Uterus (tissue), 4 donors: ENCODE measurements at places on chromosomes 3 and 15. TPM values are rescaled to one million over a fixed set of nuclear protein-coding genes. Genes with fewer than 3 reads are reported as not detected.

GRCh38 chr3:66256806-66257205, 36.0 kb downstream of the SLC25A26 start:
- H3K36me3 ChIP-seq, result no peaks in the 10 kb centered on the region
- no peak for DNase-seq
- H3K27ac ChIP-seq, result no peak overlapping the region
- no peaks in the 10 kb centered on the region for H3K27me3 ChIP-seq
- no peaks in the 10 kb centered on the region for H3K4me1 ChIP-seq

GRCh38 chr3:49377483-49377882, 19.3 kb upstream of the GPX1 start:
- H3K27me3 ChIP-seq, result no peaks in the 10 kb centered on the region
- no peak for DNase-seq
- no peak overlapping the region for H3K27ac ChIP-seq
- H3K4me1 ChIP-seq, result peaks cover 7% of the 10 kb centered on the region

DNA sequence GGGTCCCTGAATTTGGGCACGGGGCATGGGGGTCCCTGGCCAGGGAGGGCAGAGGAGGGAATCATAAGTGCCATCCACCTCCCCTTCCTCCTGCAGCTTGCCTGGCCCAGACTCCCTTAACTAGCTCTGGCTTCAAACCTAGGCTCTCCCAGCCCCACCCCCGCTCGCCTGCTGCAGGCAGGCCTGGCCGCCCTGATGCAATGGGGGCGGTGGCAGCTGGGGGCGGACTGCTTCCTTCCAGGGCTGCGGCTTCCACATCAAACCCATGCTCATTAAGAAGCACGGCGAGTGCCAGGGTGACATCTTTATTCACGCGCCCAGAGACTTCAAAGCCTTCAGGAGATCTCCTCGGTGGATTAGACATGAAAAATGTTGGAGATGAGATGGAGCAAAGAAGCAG, 123.1 kb downstream of the TPRA1 start:
- no peak overlapping the region for H3K4me3 ChIP-seq
- H3K27ac ChIP-seq, result no peak overlapping the region
- H3K4me1 ChIP-seq, result no peaks in the 10 kb centered on the region
- no peaks in the 10 kb centered on the region for H3K36me3 ChIP-seq
- no peaks in the 10 kb centered on the region for H3K27me3 ChIP-seq

DNA sequence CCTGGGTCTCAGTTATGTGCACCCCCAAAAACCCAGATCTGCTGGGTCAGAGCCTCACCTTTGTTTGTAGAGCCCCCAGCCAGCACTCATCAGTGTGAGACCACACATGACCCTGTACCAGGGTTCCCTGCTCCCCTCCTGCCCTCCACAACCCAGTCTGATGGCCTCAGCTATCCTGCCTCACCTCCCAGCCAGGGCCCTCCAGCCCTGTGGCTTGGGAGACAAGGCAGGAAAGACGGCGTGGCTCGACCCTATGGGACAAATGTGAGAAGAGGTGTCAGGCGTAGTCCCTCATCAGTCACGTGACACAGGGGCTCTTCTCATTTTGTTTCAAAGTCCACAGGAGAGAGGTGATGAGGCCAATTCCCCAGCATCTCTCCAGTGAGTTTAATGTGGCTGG, 28.3 kb upstream of the PRR23E start:
- no peak overlapping the region for H3K4me3 ChIP-seq
- no peaks in the 10 kb centered on the region for H3K27me3 ChIP-seq

CMTM8 gene
- 3.3 TPM for total RNA-seq

- H3K36me3 ChIP-seq, result no peaks in the 10 kb centered on the region
- H3K27me3 ChIP-seq, result no peaks in the 10 kb centered on the region
- H3K27ac ChIP-seq, result no peak overlapping the region
- H3K4me1 ChIP-seq, result no peaks in the 10 kb centered on the region
- no peak overlapping the region for H3K4me3 ChIP-seq
- DNase-seq, result no peak
Measured at GRCh38 chr15:35107122-35107521, 22.0 kb upstream of the NANOGP8 start.

- H3K27ac ChIP-seq, result peak overlapping the region; percentile 23
- H3K4me3 ChIP-seq, result no peak overlapping the region
- H3K36me3 ChIP-seq, result no peaks in the 10 kb centered on the region
- DNase-seq, result no peak
Measured at GRCh38 chr3:124172816-124173215, 180.9 kb upstream of the ROPN1 start.

DNA sequence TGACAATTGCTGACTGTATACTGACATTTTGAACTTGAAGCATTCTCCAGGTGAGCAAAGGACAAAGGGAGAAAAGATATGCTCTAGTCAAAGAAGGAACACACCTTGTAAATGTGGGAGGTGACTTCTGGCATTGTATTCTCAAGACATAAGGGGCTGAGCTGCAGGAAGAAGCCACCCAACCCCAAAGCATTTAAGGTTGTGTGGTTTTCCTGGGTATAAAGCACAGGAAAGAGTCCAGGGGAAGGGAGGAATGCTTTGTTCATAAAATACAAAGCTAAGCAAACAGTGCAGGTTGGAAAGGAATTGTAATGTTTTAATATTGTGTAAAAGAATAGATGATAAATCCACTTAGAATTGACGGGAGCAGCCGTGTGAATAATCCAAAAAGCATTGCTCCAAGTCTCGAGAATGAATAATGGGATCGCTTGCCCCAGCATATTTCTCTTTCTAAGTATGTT, 102.4 kb upstream of the LRIG1 start:
- H3K27ac ChIP-seq, result no peak overlapping the region
- H3K27me3 ChIP-seq, result no peaks in the 10 kb centered on the region
- H3K4me3 ChIP-seq, result no peak overlapping the region
- no peaks in the 10 kb centered on the region for H3K4me1 ChIP-seq
- DNase-seq, result no peak

GRCh38 chr15:48366584-48367312, 35.5 kb downstream of the DUT start:
- H3K4me1 ChIP-seq, result no peaks in the 10 kb centered on the region
- no peak for DNase-seq
- H3K27me3 ChIP-seq, result no peaks in the 10 kb centered on the region
- no peaks in the 10 kb centered on the region for H3K36me3 ChIP-seq
- H3K27ac ChIP-seq, result no peak overlapping the region

DNA sequence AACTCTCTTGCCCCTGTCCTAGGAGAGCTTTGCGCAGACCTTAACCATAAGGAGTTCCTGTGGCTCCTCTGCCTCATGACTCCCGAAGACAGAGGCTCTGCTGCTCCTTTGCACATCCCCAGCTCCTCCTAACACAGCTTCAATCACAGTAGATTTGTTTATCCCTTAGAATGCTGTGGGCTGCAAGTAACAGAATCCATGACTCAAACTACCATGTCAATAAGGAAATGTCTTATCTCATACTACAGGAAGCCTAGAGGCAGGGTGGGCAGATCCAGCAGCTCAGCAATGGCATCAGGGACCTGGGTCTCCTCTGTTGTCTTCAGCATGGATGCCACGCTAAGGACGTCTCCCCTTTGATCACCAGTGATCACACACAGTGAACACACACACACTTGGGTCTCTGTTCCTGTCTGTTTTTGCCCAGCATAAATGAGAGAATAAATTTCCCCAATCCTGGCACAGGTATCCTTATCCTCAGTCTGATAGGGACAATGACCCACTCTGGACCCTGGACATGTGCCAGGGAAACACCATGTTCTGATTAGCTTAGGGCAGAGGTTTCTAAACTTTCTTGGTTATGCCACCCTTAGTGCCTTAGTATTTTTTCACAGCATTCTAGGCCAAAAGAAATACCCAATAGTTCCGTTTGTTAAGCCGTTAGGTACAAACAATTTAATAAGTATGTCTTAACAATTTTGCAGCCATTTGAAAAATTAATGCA, 46.1 kb upstream of the MRPS22 start:
- DNase-seq, result no peak
- no peaks in the 10 kb centered on the region for H3K4me1 ChIP-seq
- no peaks in the 10 kb centered on the region for H3K27me3 ChIP-seq
- H3K27ac ChIP-seq, result no peak overlapping the region

DNA sequence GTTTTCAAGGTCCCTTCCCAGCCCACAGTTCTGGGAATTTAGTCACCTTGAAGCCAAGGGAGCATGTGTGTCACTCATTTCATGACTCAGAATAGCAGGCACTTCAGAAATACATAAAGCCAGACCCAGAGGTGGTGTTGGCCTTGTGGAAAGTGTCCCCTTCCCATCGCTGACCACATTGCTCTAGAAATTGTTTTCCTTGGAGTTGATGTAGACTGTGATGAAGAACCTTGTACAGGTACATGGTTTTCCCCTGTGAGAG, 158.8 kb downstream of the SLCO3A1 start:
- H3K27me3 ChIP-seq, result no peaks in the 10 kb centered on the region
- no peak overlapping the region for H3K4me3 ChIP-seq
- no peak overlapping the region for H3K27ac ChIP-seq

GRCh38 chr15:92715758-92716157, 60.2 kb upstream of the FAM174B start:
- no peak for DNase-seq
- no peaks in the 10 kb centered on the region for H3K4me1 ChIP-seq
- no peak overlapping the region for H3K4me3 ChIP-seq
- no peaks in the 10 kb centered on the region for H3K36me3 ChIP-seq

DNA sequence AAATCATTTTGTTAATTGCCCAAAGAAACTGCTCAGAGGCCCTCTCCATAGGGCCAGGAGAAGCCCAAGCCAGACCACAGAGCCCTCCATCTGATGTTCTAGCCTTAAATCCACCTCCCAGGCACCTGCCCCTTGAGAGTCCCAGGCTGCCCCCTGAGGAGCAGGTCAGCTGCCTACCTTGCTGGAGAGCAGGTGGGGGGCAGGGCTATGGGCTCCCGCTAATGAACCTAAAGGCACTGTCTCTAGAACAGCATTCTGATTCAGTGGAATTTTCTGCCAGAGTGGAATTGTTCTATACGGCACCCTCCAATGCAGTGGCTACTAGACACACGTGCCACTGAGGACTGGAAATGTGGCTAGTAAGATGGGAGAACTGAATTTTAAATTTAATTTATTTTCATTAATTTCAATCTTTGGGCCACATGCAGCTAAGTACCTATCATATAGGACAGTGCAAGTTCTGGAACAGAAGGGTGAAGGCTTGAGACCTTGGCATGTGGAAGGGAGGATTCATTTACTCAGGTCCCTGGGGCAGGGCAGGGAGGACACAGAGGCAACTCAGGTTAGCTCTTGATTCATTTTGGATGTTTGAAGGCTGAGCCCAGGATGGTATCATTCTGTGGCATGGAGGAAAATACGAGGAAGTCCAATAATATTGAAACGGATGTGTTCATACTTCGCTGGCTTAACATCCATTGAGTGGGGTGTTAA, 11.4 kb downstream of the AMOTL2 start:
- no peak for DNase-seq
- H3K27ac ChIP-seq, result peak overlapping the region; percentile 97
- H3K4me1 ChIP-seq, result peaks cover 12% of the 10 kb centered on the region
- H3K36me3 ChIP-seq, result no peaks in the 10 kb centered on the region

DNA sequence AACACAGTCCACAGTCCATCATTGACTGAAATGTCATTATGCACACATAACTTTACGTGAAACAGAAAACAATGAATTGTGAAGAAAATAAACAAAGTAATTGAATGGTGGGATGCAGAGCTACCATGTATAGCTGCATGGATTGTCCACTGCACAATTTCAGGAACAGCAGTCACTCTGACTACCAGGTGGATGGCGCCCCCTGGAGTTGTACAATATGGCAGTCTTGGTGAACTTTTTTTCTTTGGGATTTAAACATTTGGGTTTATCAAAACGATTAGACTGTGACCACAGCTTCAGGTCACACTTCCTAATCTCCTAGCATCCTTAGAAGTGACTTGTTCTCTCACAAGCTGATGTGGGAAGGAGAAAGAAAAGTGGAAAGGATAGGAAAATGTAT, 48.9 kb upstream of the TCF12 start:
- peak; percentile 50 for DNase-seq
- no peaks in the 10 kb centered on the region for H3K27me3 ChIP-seq
- H3K27ac ChIP-seq, result no peak overlapping the region
- no peaks in the 10 kb centered on the region for H3K4me1 ChIP-seq

PRRT3 gene
- 3.2 TPM for total RNA-seq

SH2D7 gene
- not detected for total RNA-seq

CCDC174 gene
- total RNA-seq, result 33.1 TPM

DNA sequence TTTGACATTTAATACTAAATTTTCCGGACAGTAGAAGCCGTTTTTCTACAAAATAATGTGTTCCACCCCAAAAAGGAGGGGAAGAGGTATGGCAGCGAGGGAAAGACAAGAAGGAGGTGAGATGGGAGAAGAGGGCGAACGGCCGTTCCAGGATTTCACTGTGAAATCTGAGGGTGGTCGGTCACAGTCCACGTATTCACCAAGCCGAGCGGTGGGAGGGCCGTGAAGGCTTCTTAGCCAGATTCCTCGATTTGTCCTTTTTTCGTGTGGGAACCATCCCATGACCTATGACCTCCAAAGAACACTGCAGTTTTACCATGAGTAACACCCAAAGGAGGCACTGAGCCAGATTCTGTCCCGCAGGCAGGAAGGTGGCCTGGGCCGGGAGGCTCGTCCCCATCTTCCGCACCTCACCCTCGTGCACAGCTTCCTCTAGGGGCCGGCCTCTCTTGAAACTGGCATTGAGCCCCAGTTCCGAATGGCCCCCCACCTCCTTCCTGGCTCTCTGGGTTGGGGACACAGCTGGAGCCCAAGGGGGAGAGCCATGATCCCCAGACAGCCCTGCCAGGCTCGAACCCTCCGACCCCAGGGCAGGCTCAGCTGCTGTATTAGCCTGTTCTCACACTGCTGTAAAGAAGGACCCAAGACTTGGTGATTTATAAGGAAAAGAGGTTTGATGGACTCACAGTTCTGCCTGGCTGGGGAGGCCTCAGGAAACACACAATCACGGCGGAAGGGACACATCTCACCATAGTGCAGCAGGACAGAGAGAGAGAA, 23.7 kb downstream of the XXYLT1 start:
- no peak overlapping the region for H3K4me3 ChIP-seq
- no peak overlapping the region for H3K27ac ChIP-seq
- no peaks in the 10 kb centered on the region for H3K27me3 ChIP-seq
- DNase-seq, result no peak
- no peaks in the 10 kb centered on the region for H3K4me1 ChIP-seq
- H3K36me3 ChIP-seq, result no peaks in the 10 kb centered on the region

GRCh38 chr3:36964817-36965216, 20.0 kb upstream of the TRANK1 start:
- no peak overlapping the region for H3K27ac ChIP-seq
- no peak for DNase-seq
- H3K36me3 ChIP-seq, result no peaks in the 10 kb centered on the region

PLSCR5 gene
- not detected for total RNA-seq

TFDP2 gene
- total RNA-seq, result 73.9 TPM

DNA sequence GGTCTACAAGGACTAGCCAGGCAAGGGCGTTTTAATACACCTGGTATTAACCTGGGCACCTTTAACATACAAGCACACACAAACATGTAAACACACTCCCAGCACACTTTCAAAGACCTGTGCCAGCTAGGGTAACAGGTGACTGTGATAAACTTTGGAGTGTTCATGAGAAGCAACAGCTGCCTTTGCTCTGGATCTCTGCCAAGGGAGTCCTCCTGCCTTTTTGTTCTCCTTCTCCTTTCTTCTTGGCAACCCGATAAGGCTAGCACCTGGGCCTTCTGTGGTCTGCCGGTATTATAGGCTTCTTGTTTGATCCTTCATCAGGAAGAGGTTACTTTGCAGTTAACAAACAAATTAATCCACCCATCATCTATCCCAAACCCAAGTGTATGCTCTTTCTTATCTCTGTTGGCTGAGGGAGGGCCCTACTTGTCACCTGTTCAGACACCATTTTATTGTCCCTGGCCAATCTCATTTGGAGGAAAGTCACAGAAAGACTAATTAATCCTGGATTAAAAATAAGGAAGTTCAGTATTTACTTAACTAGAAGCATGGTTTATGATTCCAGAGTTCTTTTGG, at the start of gene RETNLB:
RETNLB (minus strand) TSS at position 7 of the 579 bp plus-strand sequence. CDS start 225 bp downstream, outside the sequence.
- H3K4me3 ChIP-seq, result no peak within 1 kb of the TSS
- no peaks in the 10 kb centered on the region for H3K27me3 ChIP-seq
- H3K36me3 ChIP-seq, result no peaks in the 10 kb centered on the region
- DNase-seq, result no peak
- no peaks in the 10 kb centered on the region for H3K4me1 ChIP-seq
- no peak within 1 kb of the TSS for H3K27ac ChIP-seq
